GM18507 (cell line): ENCODE measurements at places on chromosomes 2 and 18.

DNA sequence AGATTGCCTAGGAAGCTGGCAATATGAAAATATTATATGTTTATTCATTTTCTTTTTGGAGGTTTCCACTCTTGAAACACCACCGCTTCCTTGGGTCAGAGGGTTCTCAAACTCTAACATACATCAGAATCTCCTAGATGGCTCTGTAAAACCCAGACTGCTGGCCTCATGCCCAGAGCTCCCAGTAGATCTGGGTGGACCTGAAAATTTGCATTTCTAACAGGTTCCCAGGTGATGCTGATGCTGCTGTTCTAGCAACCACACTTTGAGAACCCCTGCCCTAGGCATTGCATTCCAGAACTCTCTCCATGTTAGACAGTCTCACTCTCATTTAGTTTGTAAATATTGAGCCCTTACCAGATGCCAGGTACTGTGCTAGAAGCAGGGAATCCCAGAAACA is 139.4 kb downstream of the FAM210A start:
- no peak for DNase-seq

- DNase-seq: peak; percentile 18
Measured at GRCh38 chr2:152098496-152099366, at the start of gene CACNB4. TSS of gene CACNB4 (minus strand) at chr2:152099044.

- no peak for DNase-seq
Measured at GRCh38 chr2:69190743-69191404, 177.9 kb downstream of the ANTXR1 start.

DNA sequence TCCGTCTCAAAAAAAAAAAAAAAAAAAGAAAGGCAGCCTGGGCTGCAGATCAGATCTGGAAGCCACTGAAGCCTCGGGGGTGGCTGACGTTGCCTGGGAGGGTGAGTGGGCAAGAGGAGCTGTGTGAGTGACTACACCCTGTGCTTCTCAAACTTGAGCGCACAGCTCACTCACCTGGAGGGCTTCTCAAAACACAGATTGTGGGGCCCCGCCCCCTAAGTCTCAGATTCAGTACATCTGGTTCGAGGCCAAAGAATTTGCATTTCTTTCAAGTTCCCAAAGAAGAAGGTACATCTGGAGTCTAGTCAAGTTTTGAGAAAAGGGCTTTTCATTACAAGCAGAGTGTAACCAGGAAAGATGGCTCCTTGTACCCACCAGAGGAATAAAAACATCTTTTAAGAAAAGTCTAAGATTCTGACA is 97.7 kb upstream of the CAB39 start:
- DNase-seq: no peak

DNA sequence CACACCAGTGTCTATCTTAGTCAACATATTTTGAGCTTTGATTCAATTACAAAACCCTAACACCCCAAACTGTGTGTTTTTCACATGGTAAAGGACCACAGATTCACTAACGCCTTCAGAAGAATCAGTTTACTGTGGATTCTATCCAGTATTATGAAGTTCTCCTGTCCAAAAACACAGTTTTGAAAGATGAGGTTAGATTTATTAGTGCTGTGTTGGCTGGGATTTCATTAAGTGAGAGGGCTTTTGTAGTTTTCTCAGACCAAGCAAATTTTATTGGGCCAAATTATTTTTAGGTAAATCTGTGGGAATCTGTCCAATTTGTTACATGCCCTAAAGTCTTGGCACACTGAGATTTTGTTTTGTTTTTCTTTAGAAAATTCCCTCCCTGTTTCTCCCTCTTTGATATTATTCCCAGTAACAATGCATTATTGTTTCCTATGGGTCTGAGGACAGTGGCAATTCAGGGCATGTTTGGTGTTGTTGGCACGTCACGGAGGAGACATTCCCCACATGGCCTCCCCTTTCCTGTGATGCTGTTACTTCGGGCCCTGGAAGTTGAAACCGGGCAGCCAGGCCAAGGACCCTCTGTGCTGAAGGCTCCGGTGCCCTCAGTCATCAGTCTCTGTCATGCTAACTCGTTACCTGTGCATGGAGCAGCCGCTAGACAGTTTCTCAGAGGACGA is 87.5 kb upstream of the ALKAL2 start:
- no peak for DNase-seq

GRCh38 chr2:27720004-27720551 is 51.4 kb upstream of the MRPL33 start:
- DNase-seq: no peak

DNA sequence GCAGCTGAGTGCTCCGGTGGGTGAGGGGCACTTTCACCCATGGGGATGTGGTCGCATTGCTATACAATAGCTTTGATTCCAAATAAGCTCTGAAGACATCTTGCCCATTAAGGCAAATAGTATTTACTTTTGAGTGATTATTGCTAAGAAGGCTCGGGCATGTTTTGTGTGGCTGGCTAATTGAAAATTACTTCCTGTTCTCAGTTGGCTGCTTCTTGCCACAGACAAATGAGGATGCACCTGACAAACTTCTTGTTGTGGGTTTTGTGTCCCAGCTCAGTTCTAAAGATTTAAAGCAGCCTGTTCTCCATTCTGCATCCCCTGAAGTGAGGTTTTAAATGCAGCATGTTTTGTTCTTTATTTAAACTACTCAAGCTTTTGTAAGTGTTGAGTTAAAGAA is 88.3 kb downstream of the KCNS3 start:
- DNase-seq: no peak

GRCh38 chr18:36711014-36711725 is 117.6 kb downstream of the TPGS2 start:
- no peak for DNase-seq

- DNase-seq: no peak
Measured at GRCh38 chr18:48020337-48021250, 90.1 kb upstream of the SMAD2 start.

GRCh38 chr2:216279031-216279430 is 93.3 kb downstream of the MARCHF4 start:
- no peak for DNase-seq

DNA sequence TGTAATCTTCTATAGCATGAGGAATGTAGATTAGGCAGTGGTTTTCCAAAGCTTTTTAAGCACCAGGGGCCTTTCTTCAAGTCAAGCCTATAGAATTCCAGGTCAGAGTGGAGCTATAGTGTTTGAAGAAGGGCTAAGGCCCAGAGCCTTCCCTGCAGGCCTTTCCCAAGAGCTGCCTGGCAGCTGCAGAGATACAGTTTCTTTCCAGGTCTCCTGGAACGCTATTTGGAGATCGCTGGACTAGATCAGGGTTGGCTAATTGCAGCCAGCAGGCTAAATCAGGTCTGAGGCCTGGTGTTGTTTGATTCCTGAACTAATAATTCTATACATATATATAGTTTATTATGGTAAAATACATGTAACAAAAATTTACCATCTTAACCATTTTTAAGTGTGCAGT is 319.0 kb upstream of the SPRED2 start:
- DNase-seq: no peak

GRCh38 chr2:23745726-23746105 is 181.2 kb downstream of the ATAD2B start:
- no peak for DNase-seq

GRCh38 chr18:7034924-7035323 is 82.7 kb downstream of the LAMA1 start:
- DNase-seq: no peak

DNA sequence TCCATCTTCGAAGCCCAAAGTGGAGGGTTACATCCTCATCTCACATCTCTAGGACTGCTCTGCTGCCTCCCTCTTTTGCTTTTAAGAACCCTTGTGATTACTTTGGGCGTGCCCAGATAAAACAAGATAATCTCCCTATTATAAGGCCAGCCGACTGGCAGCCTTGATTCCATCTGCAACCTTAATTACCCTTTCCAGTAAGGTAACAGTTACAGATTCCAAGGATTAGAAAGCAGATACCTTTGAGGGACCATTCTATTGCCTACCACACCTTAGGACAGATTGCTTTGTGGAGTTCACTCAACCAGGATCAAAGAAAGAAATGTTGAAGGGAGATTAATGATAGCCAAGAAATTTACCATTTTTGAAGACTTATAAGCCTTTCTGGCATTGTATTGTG is 250.8 kb upstream of the ACVR2A start:
- no peak for DNase-seq

DNA sequence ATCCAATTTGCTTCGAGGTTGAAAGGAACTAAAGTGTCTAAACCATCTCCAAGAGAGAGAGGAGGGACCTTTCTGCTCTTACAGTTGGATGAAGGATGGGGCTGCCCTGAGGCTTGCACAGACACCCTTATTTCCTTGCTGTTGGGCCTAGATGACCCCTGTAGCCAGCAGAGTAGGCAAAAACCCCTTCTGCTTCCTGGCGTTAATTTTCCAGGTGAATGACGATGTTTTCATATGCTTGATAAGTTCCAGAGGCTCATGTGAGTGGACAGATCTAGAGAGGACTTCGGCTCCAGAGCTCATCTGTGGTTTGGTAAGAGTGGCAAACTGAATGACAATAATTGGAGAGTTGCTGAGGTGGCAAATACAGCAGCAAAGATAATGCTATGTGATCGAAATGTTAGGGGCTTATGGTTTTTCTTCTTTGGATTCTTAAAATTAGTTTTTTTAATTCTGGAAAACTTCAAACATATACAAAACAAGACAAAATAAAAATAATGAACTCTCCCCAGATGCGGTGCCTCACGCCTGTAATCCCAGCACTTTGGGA is 98.6 kb upstream of the MAP4K3 start:
- no peak for DNase-seq

DNA sequence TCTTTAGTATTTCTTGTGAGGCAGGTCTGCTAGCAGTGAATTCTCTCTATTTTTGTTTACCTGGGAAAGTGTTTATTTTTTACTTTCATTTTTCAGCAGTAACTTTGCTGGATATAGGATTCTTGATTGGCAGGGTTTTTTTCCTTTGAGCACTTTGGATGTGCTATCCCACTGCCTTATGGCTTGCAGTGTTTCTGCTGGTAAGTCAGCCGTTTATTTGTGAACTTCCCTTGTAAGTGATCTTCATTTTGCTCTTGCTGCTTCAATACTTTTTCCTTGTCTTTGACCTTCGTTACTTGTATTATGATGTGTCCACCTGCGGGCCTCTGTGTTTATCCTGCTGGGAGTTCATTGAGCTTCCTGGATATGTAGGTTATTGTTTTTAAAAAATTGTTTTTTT is 54.7 kb downstream of the SLC66A2 start:
- DNase-seq: no peak

- no peak for DNase-seq
Measured at GRCh38 chr2:240596491-240596931, 10.0 kb downstream of the CAPN10 start.

- DNase-seq: no peak
Measured at GRCh38 chr2:17940091-17940630, 61.7 kb downstream of the KCNS3 start.

GRCh38 chr18:23671564-23671963 is 8.9 kb upstream of the ANKRD29 start:
- DNase-seq: no peak
